ENCODE measurements at places on chromosomes 5 and 9. TPM values are rescaled to one million over a fixed set of nuclear protein-coding genes. Genes with fewer than 3 reads are reported as not detected.

DNA sequence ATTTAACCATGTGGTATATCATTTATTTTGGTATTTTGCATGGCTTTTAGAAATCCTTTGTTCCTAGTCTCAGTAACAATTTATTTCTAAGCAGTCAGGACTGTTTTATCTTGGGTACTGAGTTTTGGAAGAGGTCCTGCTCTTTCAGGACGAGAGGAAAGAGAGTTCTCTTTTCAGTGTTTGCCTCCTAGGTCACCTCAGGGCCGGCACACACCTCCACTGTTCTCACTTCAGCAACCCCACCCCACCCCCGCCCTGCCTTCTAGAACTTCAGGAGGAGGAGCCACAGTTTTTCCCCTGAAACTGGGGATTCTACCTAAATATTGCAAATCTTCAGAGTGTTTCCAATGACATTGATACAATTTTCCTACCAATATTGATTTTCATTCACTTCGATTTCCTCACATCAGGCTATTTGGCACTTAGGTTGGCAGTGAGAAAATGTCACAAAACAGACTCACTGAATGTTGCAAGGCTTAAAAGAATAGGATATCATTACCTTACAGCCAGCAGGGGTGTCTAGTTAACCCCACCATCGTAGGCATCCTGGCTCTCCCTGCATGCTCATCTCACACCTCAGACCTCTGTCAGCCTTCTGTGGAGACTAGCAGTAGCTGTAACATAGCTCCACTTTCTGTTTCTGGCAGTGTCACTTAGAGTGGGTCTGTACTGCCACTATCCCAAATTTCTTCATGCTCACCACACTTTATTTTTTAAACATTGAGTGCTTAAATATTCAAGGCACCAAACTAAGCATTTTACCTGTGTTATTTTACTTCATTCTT, 5.4 kb downstream of the IGIP start:
- H3K27me3 ChIP-seq, result no peaks in the 10 kb centered on the region
- H3K4me1 ChIP-seq, result no peaks in the 10 kb centered on the region
- DNase-seq, result no peak
- no peak overlapping the region for H3K27ac ChIP-seq
- H3K36me3 ChIP-seq, result no peaks in the 10 kb centered on the region
- H3K4me3 ChIP-seq, result no peak overlapping the region

- DNase-seq, result no peak
- H3K27me3 ChIP-seq, result no peaks in the 10 kb centered on the region
- H3K27ac ChIP-seq, result no peak overlapping the region
- H3K4me1 ChIP-seq, result no peaks in the 10 kb centered on the region
- H3K4me3 ChIP-seq, result no peak overlapping the region
These were observed 133.8 kb downstream of the ARHGEF28 start for GRCh38 chr5:73759771-73760170.

DNA sequence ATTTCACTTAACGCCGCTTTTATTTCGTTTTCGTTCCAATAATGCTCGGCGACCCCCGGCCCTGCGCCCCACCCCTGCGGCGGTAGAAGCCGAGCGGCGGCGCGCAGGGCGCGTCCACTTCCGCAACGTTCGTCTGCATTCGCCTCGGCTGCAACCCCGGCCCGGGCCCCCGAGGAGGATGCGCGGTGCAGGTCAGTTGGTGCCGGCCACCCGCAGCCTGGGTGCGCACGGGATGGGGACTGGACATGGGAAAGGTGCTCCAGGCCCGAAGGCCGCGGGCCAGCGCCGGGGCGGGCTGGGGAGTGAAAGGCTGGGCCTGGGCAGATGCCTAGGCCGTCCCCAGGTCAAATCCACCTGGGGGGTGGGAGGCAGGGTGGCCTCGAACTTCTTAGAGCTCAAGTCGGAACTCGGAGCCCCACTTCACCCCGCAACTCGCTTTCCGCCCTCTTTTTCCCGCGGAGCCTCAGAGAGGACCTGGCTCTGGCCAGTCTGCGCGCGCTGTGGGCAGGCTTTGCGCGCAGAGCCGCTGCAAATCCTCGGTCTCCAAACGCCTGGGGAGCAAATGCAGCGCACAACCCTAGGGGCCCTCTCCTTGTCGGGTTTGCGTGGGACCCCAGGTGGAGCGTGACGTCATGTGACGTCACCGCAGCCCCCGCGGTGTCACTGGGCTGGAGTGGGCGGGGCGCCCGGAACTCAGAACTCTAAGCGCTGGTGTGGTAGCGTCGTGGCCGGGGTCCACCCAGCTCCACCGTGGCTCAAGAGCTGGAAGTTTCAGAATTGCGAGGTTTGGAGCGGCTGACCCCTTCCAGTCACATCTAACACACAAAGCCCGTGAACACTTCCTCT, 3.3 kb downstream of the TLX3 start:
- H3K4me3 ChIP-seq, result peak overlapping the region; percentile 86
- peak overlapping the region; percentile 81 for H3K27ac ChIP-seq
- no peaks in the 10 kb centered on the region for H3K36me3 ChIP-seq
- no peaks in the 10 kb centered on the region for H3K27me3 ChIP-seq
- no peaks in the 10 kb centered on the region for H3K4me1 ChIP-seq

DNA sequence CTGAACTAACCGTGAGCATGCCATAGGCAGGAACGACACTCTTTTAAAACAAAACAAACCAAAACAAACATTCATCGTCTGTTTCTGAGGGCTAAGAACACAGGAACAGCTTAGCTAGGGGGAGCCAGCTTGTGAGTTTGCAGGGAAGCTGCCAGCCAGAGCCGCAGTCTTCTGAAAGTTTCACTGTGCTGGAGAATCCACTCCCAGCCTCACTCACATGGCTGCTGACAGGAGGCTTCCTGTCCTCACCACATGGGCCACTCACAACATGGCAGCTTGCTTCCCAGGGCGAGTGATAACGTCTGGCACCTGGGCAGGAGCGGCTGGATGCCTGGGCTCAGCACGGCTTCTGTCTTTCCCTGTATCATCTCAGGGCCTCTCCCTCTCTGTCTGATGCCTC, 275.2 kb downstream of the MSX2 start:
- no peak overlapping the region for H3K27ac ChIP-seq
- no peaks in the 10 kb centered on the region for H3K4me1 ChIP-seq
- H3K27me3 ChIP-seq, result no peaks in the 10 kb centered on the region
- H3K36me3 ChIP-seq, result no peaks in the 10 kb centered on the region
- H3K4me3 ChIP-seq, result no peak overlapping the region

DNA sequence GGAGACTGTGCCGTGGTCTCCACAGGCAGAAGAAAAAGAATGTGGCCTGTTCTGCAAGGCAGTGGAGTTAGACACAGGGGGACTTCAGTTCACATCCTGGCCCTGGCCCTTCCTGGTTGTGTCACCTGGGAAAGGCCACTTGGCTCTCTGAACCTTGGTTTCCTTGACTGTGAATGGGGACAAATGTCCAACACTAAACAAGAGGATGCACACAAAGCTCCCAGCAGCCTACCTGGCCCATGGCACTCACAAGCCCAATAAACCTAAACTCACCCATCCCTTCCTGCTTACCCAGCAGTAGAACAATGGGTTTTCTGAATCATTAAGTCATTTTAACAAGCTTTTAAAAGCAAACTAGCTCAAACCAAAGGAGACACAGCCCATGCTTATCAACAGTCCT, 103.9 kb downstream of the FRMD3 start:
- H3K4me3 ChIP-seq, result no peak overlapping the region
- H3K36me3 ChIP-seq, result no peaks in the 10 kb centered on the region
- H3K4me1 ChIP-seq, result no peaks in the 10 kb centered on the region
- no peak overlapping the region for H3K27ac ChIP-seq

GRCh38 chr5:128681764-128682592, 143.9 kb upstream of the FBN2 start:
- H3K27me3 ChIP-seq, result no peaks in the 10 kb centered on the region
- H3K27ac ChIP-seq, result peak overlapping the region; percentile 67
- H3K36me3 ChIP-seq, result no peaks in the 10 kb centered on the region
- H3K4me3 ChIP-seq, result no peak overlapping the region
- H3K4me1 ChIP-seq, result no peaks in the 10 kb centered on the region

GRCh38 chr9:22976454-22976853, 529.8 kb downstream of the DMRTA1 start:
- no peaks in the 10 kb centered on the region for H3K4me1 ChIP-seq
- H3K27ac ChIP-seq, result no peak overlapping the region
- no peak for DNase-seq
- H3K27me3 ChIP-seq, result no peaks in the 10 kb centered on the region
- H3K4me3 ChIP-seq, result no peak overlapping the region

- no peaks in the 10 kb centered on the region for H3K36me3 ChIP-seq
- peaks cover 5% of the 10 kb centered on the region for H3K4me1 ChIP-seq
- peak overlapping the region; percentile 84 for H3K27ac ChIP-seq
- DNase-seq, result no peak
- H3K27me3 ChIP-seq, result no peaks in the 10 kb centered on the region
These were observed 2.0 kb upstream of the ANP32B start for GRCh38 chr9:97980918-97981845.

- no peaks in the 10 kb centered on the region for H3K36me3 ChIP-seq
- H3K4me1 ChIP-seq, result peaks cover 6% of the 10 kb centered on the region
- no peaks in the 10 kb centered on the region for H3K27me3 ChIP-seq
These were observed 71.2 kb downstream of the C9orf50 start for GRCh38 chr9:129549684-129550083.

DNA sequence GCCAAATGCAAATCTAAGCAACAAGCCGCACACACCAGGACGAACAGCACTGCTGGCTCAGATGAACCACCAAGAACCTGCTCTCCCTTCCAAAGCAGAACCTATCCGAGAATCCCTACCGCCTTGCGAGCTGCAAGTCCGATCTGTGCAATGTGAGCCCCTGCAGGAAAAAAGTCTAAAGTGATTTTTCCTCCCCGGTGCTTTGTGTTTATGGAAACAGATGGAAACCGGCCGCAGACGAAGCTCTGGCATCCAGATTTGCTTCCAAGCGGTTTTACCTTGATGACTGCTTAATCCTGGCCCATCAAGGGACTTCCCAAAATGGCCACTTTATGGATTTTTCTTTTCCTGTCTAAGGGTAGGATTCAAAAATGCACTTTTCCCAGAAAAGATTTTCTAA, 112.5 kb downstream of the VAV2 start:
- H3K27ac ChIP-seq, result no peak overlapping the region
- no peak overlapping the region for H3K4me3 ChIP-seq
- DNase-seq, result no peak

- H3K27me3 ChIP-seq, result peaks cover 1% of the 10 kb centered on the region
- peaks cover 15% of the 10 kb centered on the region for H3K4me1 ChIP-seq
- no peak overlapping the region for H3K4me3 ChIP-seq
- no peaks in the 10 kb centered on the region for H3K36me3 ChIP-seq
These were observed 21.1 kb upstream of the ARAP3 start for GRCh38 chr5:141703133-141703561.

DNA sequence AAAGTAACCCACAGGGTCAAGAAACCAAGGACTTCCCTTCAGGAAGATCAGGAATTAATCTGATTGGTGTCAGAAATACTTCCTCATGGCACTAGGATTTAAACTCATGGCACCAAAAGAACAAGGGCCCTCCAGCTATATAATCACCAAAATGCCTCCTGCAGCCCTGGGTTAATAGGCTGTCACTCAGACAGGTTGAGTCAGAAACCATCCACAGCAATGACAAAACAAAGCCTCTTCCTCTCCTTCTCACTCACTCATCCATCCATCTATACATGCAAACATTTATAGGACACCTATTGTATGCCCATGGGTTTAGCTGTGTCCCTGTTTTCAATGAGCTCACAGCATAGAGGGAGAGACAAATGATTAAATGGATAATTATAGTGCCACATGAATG, 62.5 kb upstream of the SPOCK1 start:
- H3K27ac ChIP-seq, result no peak overlapping the region
- H3K4me3 ChIP-seq, result no peak overlapping the region
- H3K4me1 ChIP-seq, result no peaks in the 10 kb centered on the region
- H3K27me3 ChIP-seq, result no peaks in the 10 kb centered on the region
- H3K36me3 ChIP-seq, result no peaks in the 10 kb centered on the region

DNA sequence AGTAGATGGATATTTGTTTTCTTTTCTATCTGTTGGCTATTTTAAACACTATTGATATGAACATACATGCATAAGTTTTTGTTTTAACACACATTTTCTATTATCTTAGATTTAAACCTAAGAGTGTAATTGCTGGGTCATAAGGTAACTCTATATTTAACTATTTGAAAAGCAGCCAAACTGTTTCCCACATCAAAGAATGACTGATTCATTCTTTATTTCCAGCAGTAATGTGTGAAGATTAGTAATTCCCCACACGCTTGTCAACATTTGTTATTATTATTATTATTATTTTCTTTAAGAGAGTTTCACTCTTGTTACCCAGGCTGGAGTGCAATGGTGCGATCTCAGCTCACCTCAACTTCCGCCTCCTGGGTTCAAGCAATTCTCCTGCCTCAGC, 1495.8 kb downstream of the EFNA5 start:
- H3K4me3 ChIP-seq, result no peak overlapping the region
- H3K36me3 ChIP-seq, result no peaks in the 10 kb centered on the region
- no peaks in the 10 kb centered on the region for H3K4me1 ChIP-seq
- H3K27me3 ChIP-seq, result no peaks in the 10 kb centered on the region

DNA sequence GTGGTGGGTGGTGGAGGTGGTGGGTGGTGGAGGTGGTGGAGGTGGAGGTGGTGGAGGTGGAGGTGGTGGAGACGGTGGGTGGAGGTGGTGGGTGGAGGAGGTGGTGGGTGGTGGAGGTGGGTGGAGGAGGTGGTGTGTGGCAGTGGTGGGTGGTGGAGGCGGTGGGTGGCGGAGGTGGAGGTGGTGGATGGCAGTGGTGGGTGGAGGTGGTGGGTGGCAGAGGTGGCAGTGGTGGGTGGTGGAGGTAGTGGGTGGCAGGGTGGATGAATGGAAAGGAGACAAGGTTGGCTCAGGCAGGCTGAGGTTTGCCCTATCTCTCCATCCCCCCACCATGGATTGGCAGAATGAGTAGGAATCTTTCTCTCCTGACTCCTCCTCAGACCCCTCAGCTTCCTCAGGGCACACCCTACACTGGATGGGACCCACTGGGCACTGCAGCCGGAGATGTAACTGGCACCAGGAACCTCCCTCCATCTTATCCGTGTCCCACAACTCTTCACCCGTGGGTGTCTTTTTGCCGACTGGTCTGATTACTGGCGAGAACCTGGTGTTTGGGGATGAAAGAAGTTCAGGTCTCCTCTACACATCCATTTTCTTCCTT, 166.3 kb downstream of the C9orf50 start:
- no peaks in the 10 kb centered on the region for H3K27me3 ChIP-seq
- no peak overlapping the region for H3K27ac ChIP-seq
- no peaks in the 10 kb centered on the region for H3K36me3 ChIP-seq
- DNase-seq, result no peak
- H3K4me3 ChIP-seq, result no peak overlapping the region
- H3K4me1 ChIP-seq, result peaks cover 19% of the 10 kb centered on the region

- DNase-seq, result no peak
- no peaks in the 10 kb centered on the region for H3K4me1 ChIP-seq
- H3K36me3 ChIP-seq, result no peaks in the 10 kb centered on the region
- H3K27ac ChIP-seq, result no peak overlapping the region
- H3K27me3 ChIP-seq, result no peaks in the 10 kb centered on the region
These were observed 67.7 kb upstream of the LMX1B start for GRCh38 chr9:126546036-126546435.

DNA sequence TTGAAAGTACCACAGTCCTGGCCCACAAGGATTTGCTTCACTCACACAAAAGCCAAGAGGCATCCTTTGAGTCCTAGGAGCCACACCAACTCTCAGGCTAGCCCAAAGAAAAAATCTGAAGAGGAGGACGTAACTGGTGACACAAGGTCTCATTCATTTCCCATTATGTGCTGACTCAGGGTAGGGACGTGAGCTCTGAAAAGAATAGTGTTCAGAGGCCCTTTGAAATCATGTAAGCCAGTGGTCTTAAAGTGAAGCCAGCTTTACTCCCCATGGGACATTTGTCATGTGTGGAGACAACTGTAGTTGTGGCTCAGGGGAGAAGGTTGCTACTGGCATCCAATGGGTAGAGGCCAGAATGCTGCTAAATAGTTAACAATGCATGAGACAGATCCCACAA, 332.4 kb downstream of the KCTD16 start:
- H3K36me3 ChIP-seq, result no peaks in the 10 kb centered on the region
- DNase-seq, result no peak
- H3K4me1 ChIP-seq, result no peaks in the 10 kb centered on the region
- no peak overlapping the region for H3K4me3 ChIP-seq
- H3K27ac ChIP-seq, result no peak overlapping the region

The BRINP1 gene
- not detected for total RNA-seq

The PITX1 gene
- 117 TPM for total RNA-seq

The TTC23L gene
- 0.09 TPM for total RNA-seq

The SLC6A7 gene
- not detected for total RNA-seq

The GRIA1 gene
- total RNA-seq, result not detected

Measured in Caco-2 (cell line).